DMS79 (cell line): ENCODE measurements at places on chromosomes 16 and 17.

GRCh38 chr16:89422527-89422904 is 67.8 kb downstream of the ANKRD11 start:
- DNase-seq: no peak

- no peak for DNase-seq
Observed at GRCh38 chr16:83906683-83907082, 7.8 kb downstream of the MLYCD start.

GRCh38 chr16:64696866-64697265 is 425.0 kb downstream of the CDH11 start:
- no peak for DNase-seq

DNA sequence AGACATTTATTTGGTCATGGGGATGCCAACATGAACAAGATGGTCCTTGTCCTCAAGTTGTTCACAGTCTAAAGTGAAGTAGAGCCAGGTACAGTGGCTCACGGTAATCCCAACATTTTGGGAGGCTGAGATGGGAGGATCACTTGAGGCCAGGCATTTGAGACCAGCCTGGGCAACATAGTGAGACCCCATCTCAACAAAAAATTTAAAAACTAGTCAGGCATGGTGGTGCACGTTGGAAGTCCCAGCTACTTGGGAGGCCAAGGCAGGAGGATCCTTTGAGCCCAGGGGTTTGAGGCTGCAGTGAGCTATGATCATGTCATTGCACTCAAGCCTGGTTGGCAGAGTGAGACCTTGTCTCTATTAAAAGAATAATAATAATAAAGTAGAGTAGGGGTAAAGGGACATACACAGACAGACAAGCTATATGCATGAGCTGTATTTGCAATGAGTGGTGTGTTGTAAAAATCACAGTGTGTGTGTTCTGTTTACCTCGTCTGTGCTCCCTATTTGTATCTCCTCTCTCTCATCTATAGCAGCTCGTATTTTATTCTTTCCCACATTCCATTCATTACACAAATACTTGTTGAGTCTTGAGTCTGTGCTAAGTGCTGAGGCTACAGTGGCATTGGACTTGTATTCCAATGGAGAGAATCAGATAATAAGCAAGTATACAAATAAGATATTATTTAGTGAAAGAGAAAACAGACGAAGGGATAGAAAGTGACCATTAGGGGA is 73.9 kb upstream of the DHX40 start:
- DNase-seq: no peak

GRCh38 chr16:66190411-66190810 is 176.1 kb upstream of the CDH5 start:
- DNase-seq: no peak

DNA sequence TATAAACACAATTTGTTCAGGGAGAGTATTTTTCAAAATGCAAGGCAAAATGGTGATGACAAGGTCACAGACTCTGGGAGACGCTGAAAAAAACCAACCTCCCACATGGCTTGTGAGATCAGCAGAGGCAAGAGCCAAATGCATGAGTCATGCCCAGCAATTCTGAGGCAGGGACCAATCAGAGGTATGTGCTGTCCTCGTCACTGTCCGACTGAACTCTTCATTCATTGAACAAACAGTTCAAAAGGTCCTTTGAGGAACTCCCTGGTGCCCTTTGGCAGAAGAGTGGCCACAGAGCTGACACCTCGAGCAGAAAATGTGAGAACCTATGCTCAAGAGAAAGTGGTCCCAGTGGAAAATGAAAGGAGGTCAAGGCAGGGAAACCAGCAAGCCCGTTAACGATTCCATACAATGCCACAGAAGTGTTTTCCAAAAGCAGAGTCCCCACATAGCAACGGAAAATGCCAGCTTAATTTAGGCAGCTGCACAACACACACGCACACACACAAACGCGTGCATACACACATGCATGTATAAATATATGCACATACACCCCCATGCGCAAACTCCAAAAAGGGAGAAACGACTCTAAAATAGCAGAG is 50.9 kb downstream of the CDH11 start:
- no peak for DNase-seq

DNA sequence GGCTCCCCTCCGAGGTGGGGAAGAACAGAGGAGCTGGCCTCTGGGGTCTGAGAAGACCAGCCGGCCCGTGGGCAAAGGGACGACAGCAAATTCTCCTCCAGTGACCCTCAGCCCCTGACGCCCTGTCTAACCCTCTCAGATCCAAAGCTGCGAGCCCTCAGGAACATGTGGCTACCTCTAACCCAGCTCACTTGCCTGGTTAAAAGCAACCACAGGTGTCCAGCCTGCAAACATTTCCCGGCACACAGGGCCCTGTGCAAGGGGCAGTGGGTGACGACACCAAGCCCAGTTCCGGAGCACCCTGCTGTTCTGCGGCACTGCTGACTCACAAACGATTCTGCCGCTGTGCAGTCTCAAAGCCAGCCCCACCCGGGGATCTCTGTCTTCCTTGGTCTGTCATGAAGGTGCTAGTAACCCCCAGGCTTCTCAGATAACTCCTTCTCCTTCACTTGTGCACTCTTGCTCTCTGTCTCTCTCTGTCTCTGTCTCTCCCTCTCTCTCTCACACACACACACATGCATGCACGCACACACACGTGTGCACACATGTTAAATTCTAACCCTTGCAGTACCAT is 23.0 kb downstream of the WNT3 start:
- DNase-seq: no peak

GRCh38 chr16:62041401-62041800 is 5.2 kb upstream of the CDH8 start:
- DNase-seq: no peak

GRCh38 chr17:42865638-42866094 is 14.7 kb downstream of the AOC3 start:
- DNase-seq: no peak

GRCh38 chr16:49849037-49849753 is 6.7 kb downstream of the ZNF423 start:
- DNase-seq: no peak

DNA sequence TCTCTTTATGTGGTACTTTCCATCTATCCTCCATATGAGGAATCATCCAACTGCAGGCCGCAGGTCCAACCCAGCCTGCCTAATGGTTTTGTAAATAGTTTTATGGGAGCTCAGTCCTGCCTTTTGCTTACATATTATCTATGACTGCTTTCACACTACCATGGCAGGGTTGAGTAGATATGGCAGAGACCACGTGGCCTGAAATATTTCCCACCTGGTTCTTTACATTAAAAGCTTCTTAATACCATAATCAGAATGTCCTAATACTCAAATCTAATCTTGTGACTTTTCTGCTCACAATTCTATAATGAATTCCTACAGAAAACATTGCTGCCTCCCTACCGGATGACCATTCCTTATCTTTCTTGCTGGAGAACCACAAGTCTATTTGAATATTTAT is 71.7 kb downstream of the SHCBP1 start:
- DNase-seq: no peak

DNA sequence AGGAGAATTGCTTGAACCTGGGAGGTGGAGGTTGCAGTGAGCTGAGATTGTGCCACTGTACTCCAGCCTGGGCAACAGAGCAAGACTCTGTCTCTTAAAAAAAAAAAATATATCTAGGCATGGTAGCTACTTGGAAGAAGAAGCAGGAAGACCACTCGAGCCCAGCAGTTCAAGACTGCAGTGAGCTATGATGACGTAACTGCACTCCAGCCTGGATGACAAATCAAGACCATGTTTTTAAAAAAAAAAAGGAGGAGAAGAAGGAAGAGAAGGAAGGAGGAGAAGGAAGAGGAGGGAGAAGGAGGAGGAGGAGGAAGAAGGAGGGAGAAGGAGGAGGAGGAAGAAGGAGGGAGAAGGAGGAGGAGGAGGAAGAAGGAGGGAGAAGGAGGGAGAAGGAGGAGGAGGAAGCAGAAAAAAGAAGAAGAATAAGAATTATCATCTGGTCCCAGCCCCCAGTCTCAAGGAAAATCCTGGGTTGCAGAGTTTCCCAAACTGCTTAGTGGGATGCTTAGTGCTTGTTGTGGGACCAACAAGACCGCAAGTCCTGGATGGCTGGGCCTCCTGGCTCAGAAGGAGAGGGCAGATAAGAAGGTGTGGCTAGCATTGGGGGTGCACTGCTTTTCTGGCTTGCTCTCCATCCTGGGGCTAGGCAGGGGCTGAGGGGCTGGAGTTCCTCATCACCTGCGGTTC is 3.7 kb upstream of the DRC7 start:
- no peak for DNase-seq

GRCh38 chr17:73933871-73934270 is 269.6 kb upstream of the RPL38 start:
- no peak for DNase-seq

DNA sequence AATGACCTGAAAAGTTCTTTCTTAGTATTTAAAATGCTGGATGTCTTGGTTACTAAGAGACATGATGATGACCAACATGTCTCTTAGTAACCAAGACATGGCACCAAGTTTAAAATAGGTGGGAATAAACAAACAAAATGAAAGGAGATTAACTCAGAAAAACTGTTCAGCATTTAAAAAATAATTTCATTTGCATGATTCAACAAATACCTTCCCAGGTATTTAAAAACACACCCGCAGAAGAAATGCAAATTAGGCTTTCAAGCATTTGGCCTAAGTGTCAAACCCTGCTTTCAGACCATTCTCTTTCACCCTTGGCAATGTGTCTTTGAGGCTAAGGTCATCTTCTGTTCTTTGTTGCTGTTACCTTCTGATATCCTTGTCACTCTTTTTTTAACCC is 91.4 kb upstream of the CORO6 start:
- no peak for DNase-seq

DNA sequence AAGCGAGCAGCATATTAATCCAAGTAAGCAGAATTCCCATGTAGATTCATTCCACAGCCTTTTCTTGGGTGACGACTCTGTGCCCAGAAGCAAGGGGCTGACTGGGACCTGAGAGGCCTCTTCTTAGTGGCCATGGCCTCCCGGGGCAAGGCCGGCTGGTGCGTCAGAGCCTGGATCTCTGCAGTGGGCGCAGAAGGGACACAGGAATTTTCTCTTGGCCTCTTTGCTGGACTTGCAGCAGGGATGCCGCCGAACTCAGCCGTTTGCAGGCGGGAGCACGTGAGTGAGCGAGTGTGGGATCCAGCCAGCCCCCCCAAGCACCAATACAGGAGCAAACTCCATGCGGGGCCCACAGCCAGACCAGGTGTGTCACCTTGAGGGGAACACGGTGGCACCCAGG is 151.8 kb downstream of the RPTOR start:
- DNase-seq: no peak

DNA sequence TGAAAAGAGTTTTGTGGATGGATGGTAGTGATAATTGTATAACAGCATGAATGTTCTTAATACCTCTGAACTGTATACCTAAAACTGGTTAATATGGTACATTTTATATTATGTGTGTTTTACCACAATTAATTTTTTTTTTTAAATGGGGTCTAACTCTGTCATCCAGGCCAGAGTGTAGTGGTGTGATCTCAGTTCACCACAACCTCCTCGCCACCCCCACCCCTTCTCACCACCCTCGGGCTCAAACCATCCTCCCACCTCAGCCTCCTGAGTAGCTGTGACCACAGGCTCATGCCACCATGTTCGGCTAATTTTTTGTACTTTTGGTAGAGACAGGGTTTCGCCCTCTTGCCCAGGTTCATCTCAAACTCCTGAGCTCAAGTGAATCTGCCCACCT is 123.2 kb downstream of the CDRT15L2 start:
- DNase-seq: no peak

DNA sequence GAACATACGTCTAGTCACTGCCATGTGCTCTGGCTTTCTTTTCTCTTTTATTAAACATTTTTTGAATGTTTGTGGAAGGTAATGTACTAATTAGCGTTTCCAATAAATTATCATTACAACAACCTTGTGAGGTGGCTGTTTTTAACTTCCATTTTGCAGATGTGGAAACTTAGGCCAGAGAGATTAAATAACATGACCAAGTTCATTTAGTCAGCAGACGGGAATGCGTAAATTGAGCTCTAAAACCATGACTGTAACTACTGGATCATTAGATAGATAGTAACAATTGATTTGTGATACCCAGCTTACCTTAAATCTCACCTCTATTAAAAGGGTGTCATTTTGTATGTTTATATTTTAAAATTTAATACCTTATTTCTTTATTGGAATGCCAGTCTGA is 49.4 kb downstream of the RABEP1 start:
- no peak for DNase-seq

DNA sequence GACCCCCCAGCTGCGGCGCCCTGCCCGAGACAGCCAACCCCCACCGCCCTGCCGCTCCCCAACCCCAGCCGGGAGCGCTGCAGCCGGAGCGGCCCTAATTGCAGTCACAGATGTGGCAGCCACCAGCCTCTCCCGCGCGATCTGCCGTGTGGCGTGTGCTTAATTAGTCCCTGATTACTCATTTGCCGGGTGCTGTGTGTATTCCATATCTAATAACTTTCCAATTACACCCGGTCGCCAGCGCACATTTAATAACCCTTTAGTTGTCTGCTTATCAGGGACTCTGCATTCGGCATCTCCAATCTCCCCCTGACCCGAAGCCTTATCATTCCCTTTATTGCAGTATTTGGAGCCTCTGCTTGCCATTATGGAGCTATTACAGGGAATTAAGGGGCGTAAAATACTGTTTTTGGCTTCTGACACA is 236.7 kb upstream of the CIBAR2 start:
- DNase-seq: no peak

DNA sequence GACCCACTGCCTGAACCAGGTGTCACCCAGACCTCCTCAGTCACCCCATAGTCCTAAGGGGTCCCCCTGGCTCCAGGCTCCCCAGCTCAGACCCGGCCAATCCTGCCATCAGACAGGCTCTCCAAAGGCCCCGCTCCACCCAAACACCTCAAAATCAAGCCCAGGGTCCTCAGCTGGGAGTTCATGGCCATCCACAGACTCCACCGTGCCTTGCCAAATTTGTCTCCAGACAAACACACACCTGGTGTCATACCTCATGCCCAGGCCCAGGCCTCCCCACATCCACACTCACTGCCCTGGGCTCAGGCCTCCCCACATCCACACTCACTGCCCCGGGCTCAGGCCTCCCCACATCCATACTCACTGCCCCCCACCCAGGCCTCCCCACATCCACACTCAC is 12.5 kb downstream of the RPH3AL start:
- no peak for DNase-seq

DNA sequence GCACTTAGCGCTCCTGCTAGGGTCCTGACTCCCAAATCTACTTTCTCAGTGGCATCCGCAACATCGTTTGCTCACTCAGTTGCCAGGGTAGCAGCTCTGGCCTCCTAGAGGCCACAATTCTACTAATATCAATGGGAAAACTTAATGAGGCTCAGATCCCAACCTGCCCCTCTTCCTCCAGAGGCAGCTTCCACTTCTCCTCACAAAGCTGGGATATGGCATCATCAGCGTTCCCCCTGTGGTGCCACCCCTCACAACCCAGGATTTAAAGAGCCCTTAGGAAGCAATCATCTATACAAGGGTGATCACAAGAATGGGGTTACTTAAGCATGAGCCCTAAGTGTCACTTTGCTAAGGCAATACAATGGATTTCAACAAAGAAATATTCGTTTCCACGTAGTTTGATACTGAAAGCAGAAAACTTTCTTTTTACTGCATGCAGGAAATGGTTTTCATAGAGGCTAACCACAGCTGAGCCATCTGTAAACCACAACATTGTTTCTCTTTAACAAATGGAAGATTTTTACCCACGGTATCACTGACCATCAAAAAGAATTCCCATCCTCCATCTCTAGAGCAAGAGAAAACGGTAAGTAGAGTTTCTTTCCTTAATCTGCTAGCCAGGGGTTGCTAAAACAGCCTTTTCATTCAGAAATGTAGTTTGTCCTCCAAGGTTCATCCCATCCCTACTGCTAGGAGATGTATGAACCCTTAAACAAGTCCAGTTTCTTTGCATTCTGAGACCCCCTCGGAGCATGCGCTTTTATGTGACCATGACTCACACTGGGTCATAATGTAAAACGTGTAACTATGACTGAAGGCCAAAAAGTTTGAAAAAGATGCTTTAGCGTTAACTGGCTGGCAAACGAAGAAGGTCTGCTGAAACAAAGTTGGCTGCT is 68.3 kb upstream of the BCAR1 start:
- no peak for DNase-seq
